NCI-H2081 treated with DMSO at 0.1 percent for 48 hours (cell line): ENCODE measurements at places on chromosomes 6 and 20.

- peak; percentile 46 for DNase-seq
These were observed 58.6 kb downstream of the PPP1R3G start for GRCh38 chr6:5143634-5144311.

DNA sequence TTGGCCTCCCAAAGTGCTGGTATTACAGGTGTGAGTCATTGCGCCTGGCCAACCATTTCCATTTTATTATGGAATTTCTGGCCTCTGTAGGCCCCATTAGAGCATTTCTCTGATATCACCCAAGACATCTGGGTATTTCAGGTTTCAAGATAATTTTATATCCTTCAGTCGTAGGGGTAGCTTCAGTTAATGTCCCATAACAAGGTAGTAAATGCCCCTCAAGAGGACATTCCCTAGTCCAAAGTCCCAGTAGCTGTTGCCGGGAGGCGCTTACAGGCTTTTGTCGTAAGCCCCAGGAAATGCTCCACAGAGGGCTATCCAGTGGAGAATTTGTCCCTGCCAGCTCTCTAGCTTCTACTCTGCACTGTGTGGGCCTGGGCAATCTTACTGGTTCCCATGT, 24.4 kb downstream of the EFCAB8 start:
- no peak for DNase-seq

DNA sequence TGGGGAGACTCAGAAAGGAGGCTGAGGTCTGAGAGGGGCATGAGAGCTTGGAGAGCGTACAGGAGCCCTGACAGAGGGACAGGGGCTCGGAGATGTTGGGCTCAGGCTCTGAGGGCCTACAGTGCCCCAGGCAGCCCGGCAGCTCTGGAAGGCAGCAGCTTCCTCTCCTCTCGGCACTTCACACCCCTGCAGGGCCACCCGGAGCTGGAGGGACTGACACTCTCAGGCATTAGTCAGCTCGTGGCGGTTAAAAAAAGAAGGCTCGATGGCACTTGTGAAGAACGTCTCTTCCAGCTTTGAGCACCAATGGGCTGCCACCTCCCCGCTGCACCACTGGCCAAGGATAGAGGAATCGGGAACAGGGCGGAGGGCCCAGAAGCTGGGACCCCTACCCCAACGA, 62.6 kb upstream of the SIRPA start:
- no peak for DNase-seq

- no peak for DNase-seq
These were observed 47.2 kb upstream of the STMND1 start for GRCh38 chr6:17054647-17055046.

GRCh38 chr6:164694386-164694785, 615.0 kb downstream of the C6orf118 start:
- DNase-seq, result no peak

GRCh38 chr6:22322103-22323030, 25.5 kb upstream of the PRL start:
- no peak for DNase-seq

DNA sequence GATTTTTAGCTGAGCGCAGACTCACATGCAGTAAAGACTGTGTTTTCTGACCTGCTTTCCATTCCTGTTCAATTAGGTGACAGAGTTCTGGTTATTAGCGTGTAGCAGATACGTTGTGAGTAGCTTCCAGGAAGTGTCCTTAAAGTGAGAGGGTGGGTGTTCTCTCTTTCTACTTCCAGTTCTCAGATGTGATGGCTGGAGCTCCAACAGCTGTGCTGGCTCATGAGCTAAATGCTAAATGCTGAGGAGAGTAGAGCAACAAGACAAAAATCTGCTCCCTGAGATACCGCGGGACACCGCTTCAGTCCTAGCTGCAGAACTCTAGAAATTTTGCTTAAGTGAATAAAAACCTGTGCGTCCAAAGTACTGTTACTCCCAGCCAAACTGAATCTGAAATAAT, 38.2 kb upstream of the FYN start:
- no peak for DNase-seq

DNA sequence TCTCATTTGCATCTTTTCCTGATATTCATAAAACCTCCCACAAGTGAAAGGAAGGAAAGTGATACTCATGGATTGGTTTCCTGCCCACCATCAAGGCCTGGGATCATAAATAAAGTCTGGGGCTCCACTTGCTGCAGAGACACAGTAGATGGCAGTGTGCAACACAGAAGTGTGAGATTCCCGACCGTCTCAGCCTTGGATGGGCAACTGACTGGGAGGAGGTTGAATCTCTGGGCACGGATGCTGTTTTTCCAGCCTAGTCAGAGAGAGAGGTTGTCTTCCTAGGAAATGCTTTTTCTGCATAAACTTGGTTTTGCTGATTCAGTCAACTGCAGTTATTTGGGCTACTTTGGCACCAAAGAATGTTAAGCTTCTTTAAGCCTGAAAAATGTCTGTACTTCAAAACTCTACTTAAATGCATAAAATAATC, 9.9 kb upstream of the RFPL4B start:
- DNase-seq, result peak; percentile 9

GRCh38 chr6:2970753-2971419, 481 bp downstream of the SERPINB6 start:
- DNase-seq, result no peak

DNA sequence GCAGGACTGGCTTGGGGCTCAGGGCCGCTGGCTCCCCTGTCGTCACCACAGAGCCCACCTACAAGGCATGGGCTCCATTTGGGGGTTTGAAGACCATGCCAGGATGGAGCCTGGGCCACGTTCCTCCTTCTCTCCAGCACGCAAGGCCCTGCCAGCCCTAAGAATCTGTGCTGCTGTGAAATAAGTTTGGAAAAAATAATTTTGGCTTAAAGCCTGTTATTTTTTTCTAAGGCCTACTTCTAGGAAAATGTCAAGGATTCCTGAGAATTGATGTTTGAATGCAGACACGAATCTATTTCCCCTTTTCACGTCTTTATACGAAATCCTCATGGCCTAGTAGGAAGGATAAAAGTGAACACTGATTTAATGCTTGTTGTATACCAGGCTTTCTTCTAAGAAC, 107.5 kb downstream of the LRFN2 start:
- no peak for DNase-seq

DNA sequence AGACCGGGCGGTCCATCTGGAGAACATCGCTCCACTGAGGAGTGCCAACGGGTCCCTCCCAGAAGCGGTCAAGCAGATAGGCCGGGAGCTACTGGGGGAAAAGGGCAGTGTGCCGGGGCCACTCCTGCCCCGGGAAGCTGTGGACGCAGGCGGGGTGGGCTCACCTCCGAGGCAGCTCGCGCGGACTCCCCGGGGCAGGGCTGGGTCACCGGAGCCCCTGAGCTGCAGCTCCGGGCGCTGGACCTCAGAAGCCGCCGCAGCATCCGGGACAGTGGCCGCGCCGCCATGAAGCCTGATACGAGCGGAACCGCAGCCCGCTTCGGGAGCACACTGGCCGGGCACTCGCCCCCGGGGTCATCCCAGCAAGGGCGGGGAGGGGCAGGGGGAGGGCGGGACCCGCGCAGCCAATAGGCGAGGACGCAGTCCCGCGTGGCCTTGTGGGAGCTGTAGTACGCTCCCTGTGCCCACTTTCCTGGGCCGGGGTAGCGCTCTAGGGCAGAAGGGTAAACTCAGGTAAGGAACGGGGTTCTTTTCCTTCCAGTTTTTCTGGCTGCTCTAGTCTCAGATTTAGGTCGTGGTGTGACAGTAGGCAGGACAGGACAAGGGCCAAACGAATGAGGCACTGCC, at the start of gene MOCS1:
TSS of gene MOCS1 (minus strand) at position 332 of the 627 bp plus-strand sequence. CDS start at position 287, 45 bp downstream.
- no peak for DNase-seq

DNA sequence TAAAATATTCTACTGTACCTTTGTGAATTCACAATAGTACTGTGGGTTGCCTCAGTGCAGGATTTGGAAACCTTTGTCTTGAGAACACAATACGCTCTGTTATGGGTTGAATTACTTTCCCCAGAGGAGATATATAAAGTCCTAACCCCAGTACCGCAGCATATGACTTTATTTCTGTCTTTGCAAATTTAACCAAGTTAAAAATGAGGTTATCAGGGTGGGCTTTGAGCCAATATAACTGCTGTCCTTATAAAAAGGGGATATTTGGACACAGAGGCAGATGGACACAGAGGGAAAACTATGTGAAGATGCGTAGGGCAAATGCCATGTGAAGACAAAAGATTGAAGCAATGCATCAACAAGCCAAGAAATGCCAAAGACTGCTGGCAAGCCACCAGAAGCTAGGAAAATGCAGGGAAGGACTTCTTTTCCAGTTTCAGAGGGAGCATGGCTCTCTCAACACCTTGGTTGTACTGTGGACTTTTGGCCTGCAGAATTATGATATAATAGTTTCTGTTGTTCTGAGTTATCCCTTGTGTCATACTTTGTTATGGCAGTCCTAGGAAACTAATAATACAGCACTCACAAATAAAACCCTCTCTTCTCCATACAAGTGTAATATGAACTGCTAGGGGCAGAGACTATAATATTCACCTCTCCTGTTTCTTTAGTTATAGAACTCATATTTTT, 292.6 kb upstream of the SPTLC3 start:
- no peak for DNase-seq
